ENCODE measurements at places on chromosomes 4 and X.

- DNase-seq, result peak; percentile 20
Measured at GRCh38 chr4:112145790-112146501, 692 bp downstream of the FAM241A start.

GRCh38 chr4:122012735-122013134, 60.9 kb upstream of the TRPC3 start:
- peak; percentile 59 for DNase-seq

- no peak for DNase-seq
Measured at GRCh38 chrX:54866609-54867008, 54.0 kb upstream of the TRO start.

GRCh38 chr4:1723131-1723801, 1.9 kb downstream of the TACC3 start:
- DNase-seq, result no peak

GRCh38 chrX:20906571-20906970, 467.6 kb upstream of the CNKSR2 start:
- DNase-seq, result peak; percentile 21

DNA sequence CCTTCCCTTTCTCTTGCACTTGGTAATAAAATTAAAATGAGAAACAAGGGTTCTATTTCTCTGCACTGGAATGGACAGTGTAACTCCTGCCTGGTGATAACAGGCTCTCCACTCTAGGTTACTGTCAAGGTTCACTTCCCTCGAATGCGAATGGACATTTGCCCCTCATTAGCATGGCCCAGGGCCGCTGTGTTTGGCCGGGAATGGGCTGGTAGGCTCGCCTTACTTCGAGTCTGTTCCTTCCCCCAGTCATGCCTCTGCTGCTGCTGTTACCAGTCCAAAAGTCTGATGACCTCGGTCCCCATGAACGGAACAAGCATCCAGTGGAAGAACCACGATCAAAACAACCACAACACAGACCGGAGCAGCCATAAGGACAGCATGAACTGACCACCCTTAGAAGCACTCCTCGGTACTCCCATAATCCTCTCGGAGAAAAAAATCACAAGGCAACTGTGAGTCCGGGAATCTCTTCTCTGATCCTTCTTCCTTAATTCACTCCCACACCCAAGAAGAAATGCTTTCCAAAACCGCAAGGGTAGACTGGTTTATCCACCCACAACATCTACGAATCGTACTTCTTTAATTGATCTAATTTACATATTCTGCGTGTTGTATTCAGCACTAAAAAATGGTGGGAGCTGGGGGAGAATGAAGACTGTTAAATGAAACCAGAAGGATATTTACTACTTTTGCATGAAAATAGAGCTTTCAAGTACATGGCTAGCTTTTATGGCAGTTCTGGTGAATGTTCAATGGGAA, 61.5 kb downstream of the EDNRA start:
- no peak for DNase-seq

DNA sequence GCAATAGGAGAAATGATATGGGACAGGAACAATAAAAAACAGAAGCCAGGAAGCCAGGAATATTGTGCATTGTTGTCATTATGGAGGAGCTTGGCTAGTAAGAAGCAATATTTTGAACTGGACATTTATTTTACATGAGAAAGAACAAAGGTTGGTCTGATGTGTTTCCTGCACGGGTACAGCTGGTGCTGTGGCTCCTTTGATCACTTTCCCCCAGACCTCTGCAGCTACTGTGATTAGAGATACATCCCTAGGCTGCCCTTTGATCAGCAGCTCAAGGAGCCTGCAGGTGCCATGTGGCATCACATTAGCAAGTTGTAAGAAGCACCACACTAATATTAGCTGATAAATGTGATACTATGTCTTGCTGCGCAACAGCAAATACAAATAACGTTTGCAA, 2.5 kb downstream of the PDGFC start:
- DNase-seq, result no peak

GRCh38 chrX:154737136-154737535, 13.7 kb downstream of the GAB3 start:
- no peak for DNase-seq

GRCh38 chr4:18297684-18298083, 276.1 kb upstream of the LCORL start:
- DNase-seq, result no peak

Measured in GM04504 (cell line).